AG20443 (cell line): ENCODE measurements at places on chromosomes 7 and 10.
A peak's percentile ranks its signal among the peaks of the same experiment; 100 is the strongest.

DNA sequence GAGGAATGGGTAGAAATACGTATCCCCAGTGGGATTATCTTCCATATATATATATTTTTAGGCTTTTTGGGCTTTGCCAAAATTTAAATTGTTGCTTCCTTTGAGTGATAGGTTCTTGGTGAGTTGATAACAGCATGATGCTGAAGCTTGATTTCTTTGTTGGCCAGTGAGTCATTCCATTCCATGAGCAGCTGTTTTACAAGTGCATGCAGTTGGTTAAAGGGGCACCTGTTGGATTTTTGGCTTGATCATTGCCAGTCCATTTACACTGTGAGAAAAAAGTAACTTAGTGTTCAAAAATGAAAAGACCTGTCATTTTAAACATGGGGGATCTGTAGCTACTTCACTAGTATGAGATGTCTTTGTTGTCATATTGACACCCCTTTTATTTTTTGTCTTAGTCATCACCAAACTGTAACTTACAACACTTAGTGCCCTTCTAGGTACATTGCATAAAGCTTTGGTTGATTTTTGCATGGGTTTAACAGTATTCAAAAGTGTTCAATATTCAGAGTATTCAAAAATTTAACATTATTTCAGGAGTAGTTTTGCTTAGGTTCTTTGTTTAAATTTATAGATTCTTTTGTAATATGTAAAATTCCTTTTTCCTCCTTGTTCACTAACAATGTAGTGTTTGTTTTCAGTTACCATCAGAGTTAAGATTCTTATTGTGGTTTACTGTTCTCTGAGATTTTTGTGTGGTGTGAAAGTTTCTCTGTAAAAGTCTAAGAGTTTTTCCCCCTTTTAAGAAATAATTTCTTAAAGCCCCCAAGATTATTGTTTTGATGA lies 8.8 kb downstream of the AKAP9 start:
- DNase-seq, result no peak

DNA sequence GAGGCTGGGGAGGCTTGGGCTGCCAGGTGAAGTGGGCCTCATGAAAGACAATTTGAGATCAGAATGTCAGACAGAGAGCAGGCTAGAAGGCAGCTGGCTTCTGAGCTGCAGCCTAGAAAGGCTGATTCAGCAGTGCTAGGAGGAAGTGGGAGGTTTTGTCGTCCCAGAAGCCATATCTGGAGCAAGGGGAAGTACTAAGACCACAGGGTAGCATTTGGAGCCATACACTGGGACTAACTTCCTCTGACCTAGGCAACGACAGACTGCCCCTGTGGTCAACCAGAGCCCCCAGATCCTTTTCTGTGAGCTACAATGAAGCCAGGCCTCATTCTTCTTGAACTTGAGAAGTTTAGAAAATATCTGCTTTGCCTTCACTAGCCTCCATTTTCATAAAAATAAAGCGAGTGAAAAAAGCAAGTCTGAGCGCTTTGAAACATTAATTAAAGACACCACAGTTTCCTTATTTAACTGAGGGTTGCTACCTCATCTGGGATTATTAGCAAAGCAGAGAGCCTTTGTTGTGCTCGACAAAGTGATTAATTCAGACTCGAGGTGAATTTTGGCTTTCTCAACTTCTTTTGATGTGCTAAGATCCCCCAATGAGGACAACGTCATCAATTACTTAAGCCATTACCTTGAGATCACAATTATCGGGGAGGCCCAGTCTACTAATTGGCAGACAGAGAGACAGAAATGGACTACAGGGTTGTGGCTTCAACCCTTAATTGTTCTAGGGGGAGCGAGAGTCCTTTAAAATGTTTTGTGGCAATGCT lies 26.6 kb downstream of the TBXAS1 start:
- no peak for DNase-seq

DNA sequence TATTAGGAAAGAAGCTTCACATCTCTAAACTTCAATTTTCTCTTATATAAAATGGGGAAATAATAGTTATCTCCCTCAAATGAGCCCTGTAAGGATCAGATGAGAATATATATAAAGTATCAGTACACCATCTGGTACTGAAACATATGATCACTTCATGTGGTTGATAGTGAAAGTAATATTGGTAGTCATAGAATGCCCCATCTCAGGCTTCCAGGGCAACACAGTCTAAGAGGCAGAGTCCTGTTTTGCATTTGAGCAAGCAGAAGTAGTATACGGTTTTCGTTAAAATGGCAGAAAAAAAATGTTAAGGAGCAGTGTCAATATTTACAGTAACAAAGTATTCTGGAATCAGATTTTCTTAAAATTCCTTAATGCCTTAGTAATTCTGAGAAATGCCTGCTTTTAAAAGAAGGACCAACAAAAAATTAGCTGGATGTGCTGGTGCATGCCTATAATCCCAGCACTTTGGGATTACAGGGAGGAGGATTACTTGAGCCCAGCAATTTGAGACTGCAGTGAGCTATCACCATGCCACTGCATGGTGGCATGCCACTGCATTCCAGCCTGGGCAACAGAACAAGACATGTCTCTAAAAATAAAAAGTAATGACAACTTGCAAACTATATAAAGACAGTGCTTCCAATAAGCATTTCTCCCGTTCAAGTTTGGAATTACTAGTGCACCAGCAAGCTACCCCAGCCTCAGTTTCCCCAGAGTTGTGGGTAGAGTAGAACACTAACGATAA lies 19.8 kb downstream of the KBTBD2 start:
- no peak for DNase-seq

DNA sequence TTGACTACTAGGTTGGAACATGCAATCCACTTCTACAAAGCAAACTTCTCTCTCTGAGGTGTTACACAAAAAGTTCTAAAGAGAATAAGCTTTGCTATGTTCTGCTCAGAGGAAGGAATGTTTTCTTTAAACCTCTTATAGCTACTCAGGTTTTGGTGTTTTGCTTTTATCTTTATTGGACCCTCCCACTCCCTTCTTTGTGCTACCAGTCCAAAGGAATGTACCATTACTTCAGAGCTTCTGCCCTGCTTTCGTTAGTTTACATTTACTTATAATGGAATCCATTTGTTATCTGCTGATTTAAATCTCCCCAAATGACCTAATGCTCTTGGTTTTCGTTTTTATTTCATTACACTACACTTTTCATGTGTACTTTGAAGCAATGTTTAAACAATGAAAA lies 154.9 kb downstream of the ATE1 start:
- DNase-seq, result no peak

DNA sequence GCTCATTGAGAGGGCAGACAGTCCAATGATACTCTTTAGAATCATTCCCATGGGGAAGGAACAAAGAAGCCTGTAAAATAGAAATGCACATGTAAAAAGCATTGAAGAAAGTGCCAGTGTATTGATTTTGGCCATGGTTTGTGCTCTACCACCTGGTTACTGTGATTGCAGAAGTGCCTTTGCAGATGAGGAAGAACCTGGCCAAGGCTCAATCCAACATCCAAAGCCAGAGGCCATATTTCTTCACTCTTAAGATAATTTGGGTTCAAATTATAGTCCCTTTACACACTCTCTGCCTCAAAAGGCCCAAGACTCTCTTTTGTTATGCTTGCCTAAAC lies 122.1 kb downstream of the EGFR start:
- no peak for DNase-seq

DNA sequence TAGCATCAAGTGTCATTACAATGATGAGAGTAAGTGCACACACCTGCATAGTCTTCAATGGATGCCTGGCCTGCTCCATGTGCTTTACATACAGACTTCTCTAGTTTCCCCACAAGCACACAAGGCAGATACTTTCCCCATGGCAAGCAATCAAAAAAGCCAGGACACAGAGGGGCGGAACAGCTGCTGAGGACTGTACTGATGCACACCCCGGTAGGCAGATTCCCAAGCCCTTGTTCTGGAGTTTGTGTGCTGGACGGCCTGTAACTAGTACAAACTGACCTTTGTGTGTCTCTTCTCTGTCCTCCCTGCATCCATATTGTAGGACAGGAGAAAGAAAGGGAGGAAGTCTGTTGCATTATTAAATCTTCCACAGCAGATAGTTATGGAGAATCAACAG lies 25.8 kb downstream of the UBE2D4 start:
- no peak for DNase-seq

- DNase-seq, result peak; percentile 62
Measured at GRCh38 chr7:11212080-11212711, 238.5 kb downstream of the PHF14 start.

DNA sequence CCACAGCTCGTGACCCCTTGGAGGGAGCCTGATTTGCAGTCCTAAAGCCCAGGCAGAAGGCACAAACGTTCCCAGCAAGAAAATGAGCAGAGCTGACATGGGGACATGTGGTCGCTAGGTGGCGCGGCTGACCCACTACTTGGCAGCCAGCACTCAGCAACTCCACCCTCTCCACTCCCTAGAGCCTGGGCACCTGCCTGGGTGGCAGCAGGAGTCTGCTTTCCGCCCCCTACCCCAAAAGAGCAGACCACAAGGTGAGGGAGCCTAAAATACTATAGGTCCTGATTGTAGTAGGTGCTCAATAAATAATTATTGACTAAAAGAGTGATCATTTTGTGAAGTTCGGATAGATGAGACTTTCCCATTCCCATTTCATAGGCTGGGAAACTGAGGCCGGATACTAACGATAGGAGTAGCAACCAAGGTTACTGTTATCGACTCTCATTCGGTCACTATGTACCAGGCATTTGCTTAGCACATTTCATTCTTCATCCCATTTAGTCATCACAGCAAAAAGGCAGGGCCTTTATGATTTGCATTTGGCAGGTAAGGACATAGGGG lies 57.4 kb downstream of the NEUROG3 start:
- DNase-seq, result peak; percentile 93

GRCh38 chr7:96414931-96415292 lies 93.0 kb upstream of the SLC25A13 start:
- DNase-seq, result peak; percentile 41

DNA sequence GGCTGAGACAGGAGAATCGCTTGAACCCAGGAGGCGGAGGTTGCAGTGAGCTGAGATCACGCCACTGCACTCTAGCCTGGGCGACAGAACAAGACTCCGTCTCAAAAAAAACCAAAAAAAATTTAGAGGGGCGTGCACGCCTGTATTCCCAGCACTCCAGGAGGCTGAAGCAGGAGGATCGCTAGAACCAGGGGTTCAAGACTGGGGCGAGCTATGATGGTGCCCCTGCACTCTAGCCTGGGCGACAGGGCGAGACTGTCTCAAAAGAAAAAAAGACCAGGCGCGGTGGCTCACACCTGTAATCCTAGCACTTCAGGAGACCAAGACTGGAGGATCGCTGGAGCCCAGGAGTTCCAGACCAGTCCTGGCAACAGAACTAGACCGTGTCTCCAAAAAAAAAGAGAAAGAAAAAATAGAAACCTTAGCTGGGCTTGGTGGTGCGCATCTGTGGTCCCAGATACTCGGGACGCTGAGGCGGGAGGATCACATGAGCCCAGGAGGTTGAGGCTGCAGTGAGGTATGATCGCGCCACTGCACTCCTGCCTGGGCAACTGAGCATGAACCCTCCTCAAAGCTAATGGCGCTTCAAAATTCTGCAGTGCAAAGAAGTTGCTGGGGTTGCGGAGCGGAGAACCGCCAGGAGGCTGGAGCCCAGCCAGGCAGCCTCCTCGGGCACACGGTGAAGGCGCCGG lies 382 bp upstream of the MBLAC1 start:
- DNase-seq, result no peak

- no peak for DNase-seq
Measured at GRCh38 chr7:4189131-4189570, 492.9 kb upstream of the FOXK1 start.

DNA sequence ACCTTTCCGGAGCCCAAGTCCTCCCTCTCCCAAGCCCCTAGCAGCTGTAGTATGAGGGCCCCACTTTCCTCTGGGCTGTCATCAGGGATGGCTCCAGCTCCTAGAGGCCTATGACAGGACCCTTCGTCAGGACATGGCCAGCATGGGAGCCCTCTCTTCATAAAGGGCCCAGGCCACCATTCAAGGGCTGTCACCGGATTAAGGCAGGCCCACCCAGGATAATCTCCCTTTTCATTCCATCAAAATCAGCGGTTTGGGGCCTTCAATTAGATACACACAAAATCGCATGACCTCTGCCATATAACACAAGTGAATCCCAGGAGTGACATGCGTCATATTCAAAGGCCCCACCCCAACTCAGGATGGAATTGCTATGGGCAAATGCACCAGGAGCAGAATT lies 12.2 kb upstream of the GDF10 start:
- DNase-seq, result no peak

GRCh38 chr7:146937836-146938235 lies 821.2 kb downstream of the CNTNAP2 start:
- no peak for DNase-seq

DNA sequence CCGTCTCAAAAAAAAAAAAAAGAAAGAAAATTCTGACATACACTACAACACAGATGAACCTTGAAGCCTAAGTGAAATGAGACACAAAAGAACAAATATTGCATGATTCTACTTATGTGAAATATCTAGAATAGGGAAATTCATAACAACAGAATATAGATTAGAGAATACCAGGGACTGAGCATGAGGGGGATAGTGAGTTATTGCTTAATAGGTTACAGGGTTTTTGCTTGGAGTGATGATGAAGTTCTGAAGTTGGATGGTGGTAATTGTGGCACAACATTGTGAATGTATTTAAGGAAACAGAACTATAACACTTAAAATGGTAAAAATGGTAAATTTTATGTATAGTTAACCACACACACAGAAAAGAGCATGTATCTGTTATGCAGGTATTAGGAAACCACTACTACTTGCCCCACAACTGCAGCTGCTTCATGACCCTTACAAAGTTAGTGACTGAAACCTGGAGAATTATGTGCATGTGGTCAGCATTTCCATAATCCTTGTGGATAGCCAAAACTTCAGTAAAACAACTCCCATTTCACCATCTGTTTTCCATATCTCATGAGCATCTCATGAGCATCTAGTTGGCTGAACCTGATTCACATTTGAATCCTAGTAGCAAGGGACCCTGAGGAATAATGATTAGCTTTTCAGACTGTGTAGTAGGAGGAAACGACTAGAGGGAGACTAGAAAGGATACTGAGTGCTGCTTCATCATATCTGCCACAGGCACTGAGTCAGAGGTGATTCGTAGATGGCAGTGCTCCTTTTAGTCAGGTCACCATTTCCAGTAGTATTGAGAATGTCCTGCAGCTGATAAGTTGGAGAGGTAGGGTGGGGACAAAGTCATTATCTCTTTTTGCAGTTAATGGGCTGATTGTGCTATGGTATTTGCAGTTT lies 26.3 kb downstream of the SAMD8 start:
- DNase-seq, result peak; percentile 53

GRCh38 chr7:133081119-133081598 lies 731 bp downstream of the CHCHD3 start:
- peak; percentile 36 for DNase-seq
